ENCODE measurements at places on chromosomes 6 and 20. TPM values are rescaled to one million over a fixed set of nuclear protein-coding genes. Genes with fewer than 3 reads are reported as not detected.

DNA sequence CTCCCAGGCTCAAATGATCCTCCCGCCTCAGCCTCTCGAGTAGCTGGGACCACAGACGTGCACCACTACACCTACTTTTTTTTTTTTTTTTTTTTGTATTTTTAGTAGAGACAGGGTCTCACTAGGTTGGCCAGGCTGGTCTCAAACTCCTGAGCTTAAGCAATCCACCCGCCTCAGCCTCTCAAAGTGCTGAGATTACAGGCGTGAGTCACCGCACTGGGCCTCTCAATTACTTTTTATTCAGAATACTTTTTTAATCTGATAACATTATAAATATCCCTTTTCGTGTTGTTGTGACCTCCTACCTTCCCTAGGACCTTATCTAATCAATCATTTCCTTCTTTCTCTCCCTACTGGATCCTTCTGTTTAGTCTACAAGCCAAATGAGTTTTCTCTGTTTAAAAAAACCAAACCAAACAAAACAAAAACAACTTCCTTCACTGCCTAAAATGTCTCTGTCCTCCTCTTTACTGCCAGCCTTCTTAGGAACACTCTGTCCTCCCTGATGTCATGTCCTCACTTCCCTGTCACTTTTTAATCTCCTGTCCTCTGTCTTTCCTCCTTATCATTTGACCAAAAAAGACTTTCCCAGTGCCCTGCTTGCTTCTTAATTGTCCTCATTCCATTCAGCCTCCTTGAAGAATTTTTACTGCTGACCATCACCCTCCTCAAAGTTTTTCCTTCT is 85.0 kb downstream of the CAP2 start:
- H3K27ac ChIP-seq, result no peak overlapping the region
- no peak for DNase-seq
- H3K4me1 ChIP-seq, result no peaks in the 10 kb centered on the region

GRCh38 chr20:14264869-14265268 is 72.5 kb downstream of the FLRT3 start:
- H3K4me3 ChIP-seq, result no peak overlapping the region
- no peak for DNase-seq
- H3K4me1 ChIP-seq, result no peaks in the 10 kb centered on the region

GRCh38 chr6:138509371-138509770 is 10.1 kb upstream of the NHSL1 start:
- H3K4me3 ChIP-seq, result no peak overlapping the region
- no peaks in the 10 kb centered on the region for H3K36me3 ChIP-seq
- peak; percentile 44 for DNase-seq
- H3K27ac ChIP-seq, result no peak overlapping the region
- peaks cover 8% of the 10 kb centered on the region for H3K4me1 ChIP-seq
- no peaks in the 10 kb centered on the region for H3K27me3 ChIP-seq

- H3K4me3 ChIP-seq, result no peak overlapping the region
- no peak for DNase-seq
- H3K27me3 ChIP-seq, result no peaks in the 10 kb centered on the region
- H3K4me1 ChIP-seq, result peaks cover 5% of the 10 kb centered on the region
- no peaks in the 10 kb centered on the region for H3K36me3 ChIP-seq
These were observed 42.8 kb upstream of the HFE start for GRCh38 chr6:26044140-26045064.

The RNF182 gene
- 6.5 TPM for total RNA-seq

GRCh38 chr6:43891072-43891870 is 121.3 kb downstream of the VEGFA start:
- no peaks in the 10 kb centered on the region for H3K4me1 ChIP-seq
- H3K4me3 ChIP-seq, result no peak overlapping the region
- no peak overlapping the region for H3K27ac ChIP-seq
- H3K36me3 ChIP-seq, result no peaks in the 10 kb centered on the region

DNA sequence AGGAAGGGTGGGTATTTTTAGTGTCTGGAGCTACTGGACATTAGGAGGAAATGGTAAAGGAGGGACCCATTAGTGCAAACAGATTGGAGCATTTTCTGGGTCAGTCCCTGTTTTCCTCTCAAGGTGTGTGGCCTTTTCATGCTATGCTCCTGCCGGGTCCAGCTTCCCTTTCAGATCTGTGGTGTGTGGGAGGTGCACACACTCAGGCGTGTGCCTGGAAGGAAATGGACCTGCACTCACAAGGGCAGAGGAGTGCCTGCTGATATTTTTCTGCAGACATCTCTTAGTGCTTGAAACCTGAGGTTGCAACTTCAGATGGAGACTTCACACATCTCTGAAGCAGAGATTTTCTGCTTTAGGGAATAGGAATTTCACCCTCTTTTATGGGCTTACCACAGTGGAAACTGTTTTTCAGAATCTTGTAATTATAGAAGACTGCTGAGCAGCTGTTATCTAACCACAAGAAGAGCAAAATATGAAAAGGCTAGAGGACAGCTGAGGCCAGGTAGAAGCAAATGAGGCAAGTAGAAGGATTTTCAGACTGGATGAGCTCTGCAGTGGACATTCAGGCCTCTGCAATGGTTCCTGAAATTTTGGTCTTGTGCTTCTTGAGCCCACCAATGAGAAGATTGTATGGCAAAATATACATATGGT is 764.3 kb downstream of the QKI start:
- no peaks in the 10 kb centered on the region for H3K27me3 ChIP-seq
- no peak for DNase-seq
- H3K4me3 ChIP-seq, result no peak overlapping the region
- H3K27ac ChIP-seq, result no peak overlapping the region

- H3K4me3 ChIP-seq, result 0 out of 2 replicates have a peak overlapping the region, but pooled peaks have one; percentile 0
- peak; percentile 68 for DNase-seq
- no peaks in the 10 kb centered on the region for H3K36me3 ChIP-seq
- H3K27ac ChIP-seq, result peak overlapping the region; percentile 53
- peaks cover 23% of the 10 kb centered on the region for H3K4me1 ChIP-seq
These were observed 139.0 kb downstream of the PXDC1 start for GRCh38 chr6:3612341-3613041.

The SLC22A2 gene
- total RNA-seq, result not detected

DNA sequence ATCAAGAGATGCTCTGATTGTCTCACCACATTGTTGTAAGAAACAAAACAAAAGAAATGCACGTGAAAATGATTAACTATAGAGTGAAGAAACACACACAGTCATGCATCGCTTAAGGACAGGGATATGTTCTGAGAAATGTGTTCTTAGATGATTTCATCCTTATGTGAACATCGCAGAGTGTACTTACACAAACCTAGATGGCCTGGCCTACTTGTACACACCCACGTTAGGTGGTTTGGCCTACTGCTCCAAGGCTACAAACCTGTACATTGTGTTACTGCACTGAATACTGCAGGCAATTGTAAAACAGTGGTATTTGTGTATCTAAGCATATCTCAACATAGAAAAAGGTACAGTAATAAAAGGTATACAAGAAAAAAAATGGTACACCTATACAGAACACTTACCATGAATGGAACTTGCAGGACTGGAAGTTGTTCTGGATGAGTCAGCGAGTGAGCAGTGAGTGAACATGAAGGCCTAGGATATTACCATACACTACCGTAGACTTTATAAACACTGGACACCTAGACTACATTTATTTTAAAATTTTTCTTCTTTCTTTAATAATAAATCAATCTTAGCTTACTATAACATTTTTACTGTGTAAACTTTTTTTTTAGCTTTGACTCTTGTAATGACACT is 48.6 kb downstream of the FKBP5 start:
- H3K27ac ChIP-seq, result no peak overlapping the region
- peaks cover 6% of the 10 kb centered on the region for H3K36me3 ChIP-seq
- no peaks in the 10 kb centered on the region for H3K27me3 ChIP-seq
- no peaks in the 10 kb centered on the region for H3K4me1 ChIP-seq

The FOXF2 gene
- total RNA-seq, result not detected

DNA sequence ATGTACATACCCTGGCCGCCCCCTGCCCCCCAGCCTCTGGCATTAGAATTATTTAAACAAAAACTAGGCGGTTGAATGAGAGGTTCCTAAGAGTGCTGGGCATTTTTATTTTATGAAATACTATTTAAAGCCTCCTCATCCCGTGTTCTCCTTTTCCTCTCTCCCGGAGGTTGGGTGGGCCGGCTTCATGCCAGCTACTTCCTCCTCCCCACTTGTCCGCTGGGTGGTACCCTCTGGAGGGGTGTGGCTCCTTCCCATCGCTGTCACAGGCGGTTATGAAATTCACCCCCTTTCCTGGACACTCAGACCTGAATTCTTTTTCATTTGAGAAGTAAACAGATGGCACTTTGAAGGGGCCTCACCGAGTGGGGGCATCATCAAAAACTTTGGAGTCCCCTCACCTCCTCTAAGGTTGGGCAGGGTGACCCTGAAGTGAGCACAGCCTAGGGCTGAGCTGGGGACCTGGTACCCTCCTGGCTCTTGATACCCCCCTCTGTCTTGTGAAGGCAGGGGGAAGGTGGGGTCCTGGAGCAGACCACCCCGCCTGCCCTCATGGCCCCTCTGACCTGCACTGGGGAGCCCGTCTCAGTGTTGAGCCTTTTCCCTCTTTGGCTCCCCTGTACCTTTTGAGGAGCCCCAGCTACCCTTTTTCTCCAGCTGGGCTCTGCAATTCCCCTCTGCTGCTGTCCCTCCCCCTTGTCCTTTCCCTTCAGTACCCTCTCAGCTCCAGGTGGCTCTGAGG is 7.6 kb downstream of the CDKN1A start:
- no peak overlapping the region for H3K4me3 ChIP-seq
- H3K27ac ChIP-seq, result no peak overlapping the region

- no peak overlapping the region for H3K27ac ChIP-seq
- no peaks in the 10 kb centered on the region for H3K36me3 ChIP-seq
- peaks cover 22% of the 10 kb centered on the region for H3K4me1 ChIP-seq
- no peaks in the 10 kb centered on the region for H3K27me3 ChIP-seq
- no peak for DNase-seq
- H3K4me3 ChIP-seq, result no peak overlapping the region
These were observed 2.4 kb downstream of the NUS1 start for GRCh38 chr6:117677553-117678141.

DNA sequence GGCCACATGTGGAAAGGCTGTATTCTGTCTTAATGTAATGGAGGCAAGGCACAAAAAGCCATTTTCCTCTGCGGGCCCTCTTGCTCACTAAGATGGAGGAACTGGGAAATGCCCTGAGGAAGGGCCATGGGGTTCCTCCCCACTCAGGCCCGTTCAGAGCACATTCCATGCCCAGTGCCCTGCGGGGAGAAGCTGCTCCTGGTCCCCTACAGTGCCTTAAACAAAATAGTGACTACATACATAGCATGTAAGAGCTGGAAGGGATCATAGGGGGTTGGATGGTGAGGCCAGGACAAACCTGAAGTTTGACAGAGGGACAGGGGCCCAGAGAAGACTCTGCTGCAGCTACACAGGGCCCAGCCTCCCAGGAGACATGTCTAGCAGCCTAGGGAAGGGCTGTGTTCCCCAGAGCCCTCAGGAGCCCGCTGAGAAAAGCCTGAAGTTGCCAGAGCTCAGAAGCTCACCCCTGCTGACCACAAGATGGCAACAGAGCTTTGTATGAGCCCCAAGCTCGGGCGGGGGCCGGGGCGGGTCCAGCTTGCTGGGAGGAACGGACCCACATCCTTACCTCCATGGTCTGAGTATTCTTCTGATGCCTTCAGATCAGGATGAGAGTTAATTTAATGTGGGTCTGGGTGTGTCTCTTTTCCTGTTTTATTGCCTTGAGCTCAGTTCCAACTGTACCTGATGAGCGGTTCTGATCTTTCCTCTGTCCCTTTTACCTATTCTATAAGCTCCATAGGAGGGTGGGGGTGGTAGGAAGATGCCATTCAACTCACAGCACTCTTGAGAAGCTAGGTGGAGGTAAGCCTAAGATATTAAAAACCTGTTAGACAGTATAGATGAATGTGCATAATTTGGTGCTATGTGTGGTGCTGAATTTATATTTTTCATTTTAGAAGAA is 242.9 kb downstream of the CDC5L start:
- DNase-seq, result peak; percentile 42
- no peaks in the 10 kb centered on the region for H3K27me3 ChIP-seq
- H3K4me3 ChIP-seq, result no peak overlapping the region
- no peaks in the 10 kb centered on the region for H3K4me1 ChIP-seq
- no peak overlapping the region for H3K27ac ChIP-seq
- no peaks in the 10 kb centered on the region for H3K36me3 ChIP-seq

DNA sequence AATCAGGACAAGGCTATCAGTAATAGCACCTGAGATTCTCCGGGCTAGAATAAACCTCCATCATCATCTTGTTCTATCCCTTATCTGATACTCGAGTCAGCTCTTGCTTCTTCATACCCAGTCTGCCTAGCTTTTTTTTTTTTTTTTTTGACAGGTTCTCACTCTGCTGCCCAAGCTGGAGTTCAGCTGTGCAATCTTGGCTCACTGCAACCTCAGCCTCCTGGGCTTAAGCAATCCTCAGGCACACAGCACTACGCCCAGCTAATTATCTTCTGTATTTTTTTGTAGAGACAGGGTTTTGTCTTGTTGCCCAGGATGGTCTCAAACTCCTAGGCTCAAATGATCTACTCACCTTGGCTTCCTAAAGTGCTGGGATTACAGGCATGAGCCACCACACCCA is 19.5 kb downstream of the SRSF6 start:
- DNase-seq, result no peak
- no peaks in the 10 kb centered on the region for H3K27me3 ChIP-seq
- H3K4me3 ChIP-seq, result no peak overlapping the region
- H3K27ac ChIP-seq, result no peak overlapping the region

DNA sequence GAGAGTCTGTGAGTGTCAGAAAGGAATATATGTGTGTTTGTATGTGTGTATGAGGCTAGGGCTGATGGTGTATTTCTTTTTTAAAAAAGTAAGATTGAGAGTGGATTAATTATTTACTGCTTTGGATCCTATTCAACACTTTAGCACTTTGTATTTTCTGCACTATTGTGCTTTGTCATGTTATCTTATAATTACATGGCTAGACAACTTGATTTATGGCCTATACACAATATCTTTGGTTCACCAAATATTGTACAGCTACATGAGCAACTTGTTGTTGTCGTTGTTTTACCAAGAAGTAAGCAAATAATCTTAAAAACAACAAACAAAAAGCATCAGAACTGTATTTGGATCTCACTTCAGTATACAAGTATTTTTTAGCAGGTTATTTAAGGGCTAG is 84.6 kb upstream of the TBX18 start:
- no peaks in the 10 kb centered on the region for H3K27me3 ChIP-seq
- H3K4me3 ChIP-seq, result no peak overlapping the region
- H3K36me3 ChIP-seq, result no peaks in the 10 kb centered on the region
- no peak for DNase-seq
- H3K27ac ChIP-seq, result no peak overlapping the region
